Frontal cortex (tissue), 4 donors: ENCODE measurements at places on chromosomes 11 and 22.

GRCh38 chr11:64255135-64256128, 4.1 kb downstream of the PLCB3 start:
- no peak for DNase-seq

- no peak for DNase-seq
Measured at GRCh38 chr11:69696749-69697468, 6.9 kb downstream of the FGF19 start.

DNA sequence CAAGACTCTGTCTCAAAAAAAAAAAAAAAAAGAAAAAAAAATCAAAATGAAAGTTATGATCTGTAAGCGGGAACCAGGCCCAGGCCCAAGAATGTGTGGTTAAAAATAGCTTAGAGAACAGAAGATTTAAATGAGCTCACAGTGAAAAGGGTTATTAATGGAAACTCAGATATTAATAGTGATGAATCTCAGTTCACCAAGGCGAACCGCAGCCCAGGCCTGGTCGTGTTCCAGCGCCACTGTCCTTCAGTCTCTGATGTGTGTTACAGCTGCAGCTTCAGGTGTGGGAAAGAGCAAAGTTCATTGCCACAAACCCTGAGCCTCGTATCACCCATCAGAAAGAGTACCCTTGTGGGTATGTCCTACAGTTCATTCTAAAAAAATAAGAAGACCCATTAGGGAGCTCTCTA, 107.1 kb downstream of the GAB2 start:
- no peak for DNase-seq

DNA sequence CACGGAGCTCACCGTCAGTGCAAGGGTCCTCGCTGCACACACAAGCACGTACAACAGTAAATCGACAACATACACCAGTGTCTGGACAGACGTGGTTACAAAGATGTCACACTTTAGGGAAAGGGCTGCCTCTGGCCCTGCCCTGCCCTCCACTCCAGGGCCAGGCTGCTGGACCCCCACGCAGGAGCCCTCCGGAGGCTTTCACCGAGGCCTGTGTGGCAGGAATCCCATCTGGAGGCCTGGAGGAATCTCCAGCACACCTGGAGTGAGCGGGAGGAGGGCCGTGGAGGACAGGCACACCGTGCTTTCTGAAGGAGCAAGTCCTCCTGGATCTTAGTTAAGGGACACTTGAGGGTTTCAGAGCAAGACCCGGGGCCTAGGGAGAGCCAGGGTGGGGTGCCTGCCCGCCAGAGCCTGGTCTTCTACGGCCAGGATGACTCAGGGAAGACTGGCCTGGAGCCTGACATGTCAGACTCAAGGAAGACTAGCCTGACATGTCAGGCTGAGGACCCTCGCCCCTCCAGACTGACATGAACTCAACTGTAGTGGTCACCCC, 2.1 kb upstream of the PIM3 start:
- no peak for DNase-seq

DNA sequence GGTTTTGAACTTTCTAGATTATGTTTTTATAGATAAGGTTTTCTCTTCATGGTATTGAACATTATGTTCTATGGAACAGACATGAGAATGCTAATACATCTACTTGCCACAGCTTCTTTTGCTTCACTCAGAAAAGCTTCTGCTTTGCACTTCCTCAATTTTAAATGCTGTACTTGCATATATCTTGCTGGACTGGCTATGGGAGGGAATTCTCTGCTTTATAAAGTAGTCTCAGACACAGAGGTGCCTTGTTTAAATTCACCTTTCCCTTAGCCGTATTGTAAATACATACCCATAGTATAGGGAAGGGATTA, 173.9 kb downstream of the DDX10 start:
- DNase-seq = no peak

DNA sequence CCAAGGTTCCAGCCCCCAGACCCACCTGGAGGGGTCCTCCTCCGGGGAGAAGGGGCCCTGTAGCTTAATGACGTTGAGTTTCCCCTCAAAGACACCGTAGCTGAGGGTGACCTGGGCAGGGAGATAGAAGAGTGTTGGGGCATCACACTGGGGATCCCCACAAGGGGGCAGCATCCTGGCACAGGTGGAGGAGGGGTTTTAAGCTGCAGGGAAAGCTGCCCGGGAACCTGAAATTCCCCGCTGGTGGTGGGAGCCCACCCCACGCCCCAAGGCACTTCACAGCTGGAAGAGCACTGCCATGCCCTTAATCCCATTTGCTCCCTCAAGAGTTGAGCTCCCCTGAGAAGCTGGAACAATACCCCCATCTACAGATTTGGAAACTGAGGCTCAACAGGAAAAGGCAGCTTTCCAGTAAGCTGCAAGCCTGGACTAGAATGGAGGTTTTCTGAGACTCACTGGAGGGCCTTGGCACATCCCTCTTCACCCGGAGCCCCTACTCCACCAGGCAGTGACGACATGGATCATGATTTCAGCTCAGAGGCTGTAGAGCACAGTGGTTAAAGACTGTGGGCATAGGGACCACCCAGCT, 13.7 kb downstream of the MFNG start:
- no peak for DNase-seq

DNA sequence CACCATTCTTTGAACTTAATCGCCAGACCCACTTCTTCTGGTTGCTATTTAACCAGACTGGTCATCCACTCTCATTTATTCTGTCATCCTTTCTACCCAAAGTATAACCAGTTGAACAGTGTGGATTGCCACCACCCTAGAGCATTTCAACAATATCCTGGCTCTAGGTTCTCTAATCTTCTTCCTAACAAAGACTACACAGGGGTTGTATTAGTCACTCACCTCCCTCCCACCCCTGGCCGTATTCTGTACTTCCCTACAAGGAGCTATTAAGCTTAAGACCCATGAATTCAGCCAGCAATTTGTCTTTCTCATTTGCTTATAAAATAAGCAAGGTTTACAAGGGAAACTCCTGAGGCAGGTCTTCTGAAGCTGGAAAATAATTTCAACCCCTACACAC, 46.9 kb upstream of the CEP126 start:
- DNase-seq = no peak

GRCh38 chr11:2990617-2991451, 1.3 kb downstream of the NAP1L4 start:
- DNase-seq = no peak

GRCh38 chr11:4025248-4025966, 69.2 kb upstream of the RRM1 start:
- DNase-seq = no peak

GRCh38 chr11:85737738-85738137, 51.7 kb upstream of the CCDC89 start:
- no peak for DNase-seq
